H1 (cell line): ENCODE measurements at places on chromosomes 6 and 20.
A peak's percentile ranks its signal among the peaks of the same experiment; 100 is the strongest.

GRCh38 chr6:110054664-110055386 lies 76.7 kb downstream of the GPR6 start:
- no peak for DNase-seq

GRCh38 chr6:111975466-111975865 lies 78.4 kb upstream of the CCN6 start:
- DNase-seq: no peak

- no peak for DNase-seq
Measured at GRCh38 chr20:43936104-43936770, 21.6 kb downstream of the TOX2 start.

DNA sequence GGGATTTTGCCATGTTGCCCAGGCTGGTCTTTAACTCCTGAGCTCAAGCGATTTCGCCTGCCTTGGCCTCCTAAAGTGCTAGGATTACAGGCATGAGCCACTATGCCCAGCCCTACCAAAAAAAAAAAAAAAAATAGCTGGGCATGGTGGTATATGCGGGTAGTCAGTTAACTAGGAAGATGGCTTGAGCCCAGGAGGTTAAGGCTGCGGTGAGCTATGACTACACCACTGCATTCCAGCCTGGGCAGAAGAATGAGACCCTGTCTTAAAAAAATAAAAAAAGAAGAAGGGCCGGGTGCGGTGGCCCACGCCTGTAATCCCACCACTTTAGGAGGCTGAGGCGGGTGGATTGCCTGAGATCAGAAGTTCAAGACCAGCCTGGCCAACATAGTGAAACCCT lies 50.2 kb downstream of the ELOVL2 start:
- no peak for DNase-seq

DNA sequence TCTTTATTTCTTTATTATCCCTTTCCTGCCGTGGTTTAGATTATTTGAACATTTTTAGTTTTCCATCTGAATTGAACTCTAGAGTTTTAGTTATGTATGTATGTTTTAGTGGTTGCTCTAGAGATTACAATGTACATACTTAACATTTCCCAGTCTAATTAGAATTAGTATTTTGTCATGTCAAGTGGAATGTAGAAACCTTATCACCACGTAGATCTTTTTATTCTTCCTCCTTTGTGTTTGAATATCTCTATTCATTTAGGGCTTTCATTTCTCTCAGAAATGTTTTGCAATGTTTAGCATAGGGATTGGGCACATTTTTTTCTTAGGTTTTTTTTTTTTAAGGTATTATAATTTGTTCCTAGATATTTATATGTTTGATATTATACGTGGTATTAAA lies 73.1 kb upstream of the EZR start:
- DNase-seq: no peak

DNA sequence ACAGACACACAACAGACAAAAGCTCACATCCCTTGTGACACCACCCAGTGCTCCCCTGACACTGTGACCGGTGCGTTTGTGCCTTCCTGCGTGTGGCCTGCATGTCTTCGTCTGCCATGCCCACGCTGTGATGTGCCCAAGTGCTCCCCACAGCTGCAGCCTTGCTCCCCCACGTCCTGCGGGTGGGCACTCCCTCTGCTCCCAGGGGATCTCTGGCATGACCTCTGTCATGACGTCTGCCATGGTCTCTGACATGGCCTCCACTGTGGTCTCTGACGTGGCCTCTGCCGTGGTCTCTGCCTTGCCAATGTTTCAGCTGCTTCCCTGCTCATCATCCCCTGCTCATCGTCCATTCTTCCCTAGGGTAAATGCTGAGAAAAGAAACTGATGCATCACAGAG lies 200.9 kb downstream of the DLL1 start:
- no peak for DNase-seq

GRCh38 chr6:160967833-160968232 lies 23.7 kb upstream of the MAP3K4 start:
- DNase-seq: no peak

GRCh38 chr20:33851842-33852466 lies 40.8 kb downstream of the CHMP4B start:
- DNase-seq: no peak

- DNase-seq: no peak
Measured at GRCh38 chr6:24719125-24719971, at the start of gene C6orf62. Gene C6orf62, minus strand, starts transcription at chr6:24719154. Its CDS starts 486 bp downstream, at chr6:24718668.

DNA sequence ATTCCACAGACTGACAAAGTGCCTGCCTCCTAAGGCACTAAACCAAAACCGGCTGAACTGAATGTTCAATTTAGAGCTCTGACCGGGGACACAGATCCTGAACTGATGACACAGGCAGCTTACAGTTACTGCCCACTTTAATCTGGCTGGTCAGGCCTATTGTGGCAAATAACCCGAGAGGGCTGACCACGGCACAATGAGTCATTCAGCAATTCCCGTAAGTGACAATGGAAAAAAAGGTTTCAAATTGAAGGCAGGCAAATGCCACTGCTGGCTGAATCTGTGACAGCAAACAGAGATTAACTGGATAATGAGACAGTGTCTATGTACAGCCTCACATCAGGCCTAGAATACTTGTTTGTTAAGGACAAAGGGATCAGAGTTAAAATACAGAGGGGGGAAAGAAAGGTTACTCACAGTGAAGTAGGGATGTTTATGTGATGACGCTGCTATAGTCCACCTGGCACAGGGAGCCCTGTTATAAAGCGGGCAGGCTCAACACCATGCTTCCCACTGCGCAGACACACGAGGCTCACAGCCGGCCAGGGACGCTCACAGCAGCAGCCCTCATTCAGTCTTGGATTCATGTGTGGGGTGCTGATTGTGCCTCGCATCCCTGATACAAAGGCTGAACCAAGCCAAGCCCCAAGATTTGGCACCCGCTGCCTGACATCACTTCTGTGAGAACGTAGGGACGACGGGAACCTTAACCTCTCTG lies 54.4 kb downstream of the RTN4IP1 start:
- no peak for DNase-seq

- DNase-seq: peak; percentile 90
Measured at GRCh38 chr6:41545703-41546474, at the start of gene FOXP4. Gene FOXP4, plus strand, starts transcription at chr6:41546381. Its CDS starts 19,380 bp downstream, at chr6:41565761.

- no peak for DNase-seq
Measured at GRCh38 chr20:33899106-33899505, 88.0 kb downstream of the CHMP4B start.

DNA sequence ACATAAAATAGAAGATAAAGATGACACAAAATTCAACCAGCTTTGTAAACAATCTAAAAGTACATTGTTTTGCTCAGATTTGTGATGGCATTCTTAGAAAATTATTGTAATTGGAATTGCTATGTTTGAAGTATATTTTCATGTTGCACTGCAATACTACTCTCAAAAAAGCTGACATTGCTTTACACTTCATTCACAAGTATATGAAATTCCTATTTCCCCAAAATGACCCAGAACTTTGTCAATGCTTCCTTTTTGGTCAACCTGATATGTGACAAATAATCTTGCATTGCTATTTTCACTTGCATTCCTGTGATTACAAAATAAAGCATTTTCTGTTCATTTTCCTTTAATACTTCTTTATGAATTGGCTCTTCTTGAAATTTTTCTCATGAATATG lies 104.1 kb upstream of the BMP5 start:
- no peak for DNase-seq

DNA sequence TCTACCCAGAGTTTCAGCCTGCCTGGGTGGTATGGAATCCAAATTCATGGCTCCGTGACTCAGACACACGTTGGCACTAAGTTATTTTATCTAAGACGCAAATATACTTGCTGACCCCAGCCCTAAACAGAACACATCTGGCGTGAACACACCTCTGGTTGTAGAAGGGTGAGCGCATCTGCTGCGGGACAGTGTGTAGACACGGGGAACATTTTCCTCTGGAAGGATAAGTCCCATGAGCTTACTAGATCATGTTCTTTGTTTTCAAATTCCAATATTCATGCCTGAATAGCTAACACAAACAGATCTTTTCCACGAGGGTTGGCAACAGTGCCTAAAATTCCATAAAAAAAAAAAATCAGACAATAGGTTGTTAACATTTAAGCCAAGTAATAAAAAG lies 87.8 kb downstream of the TMEM170B start:
- no peak for DNase-seq

GRCh38 chr20:25313593-25313992 lies 65.7 kb downstream of the PYGB start:
- DNase-seq: no peak

- peak; percentile 58 for DNase-seq
Measured at GRCh38 chr6:126625019-126625418, 285.1 kb downstream of the CENPW start.

- no peak for DNase-seq
Measured at GRCh38 chr6:116278854-116279231, 887 bp downstream of the TSPYL1 start.

GRCh38 chr20:37311710-37312355 lies 22.4 kb downstream of the MANBAL start:
- DNase-seq: no peak

DNA sequence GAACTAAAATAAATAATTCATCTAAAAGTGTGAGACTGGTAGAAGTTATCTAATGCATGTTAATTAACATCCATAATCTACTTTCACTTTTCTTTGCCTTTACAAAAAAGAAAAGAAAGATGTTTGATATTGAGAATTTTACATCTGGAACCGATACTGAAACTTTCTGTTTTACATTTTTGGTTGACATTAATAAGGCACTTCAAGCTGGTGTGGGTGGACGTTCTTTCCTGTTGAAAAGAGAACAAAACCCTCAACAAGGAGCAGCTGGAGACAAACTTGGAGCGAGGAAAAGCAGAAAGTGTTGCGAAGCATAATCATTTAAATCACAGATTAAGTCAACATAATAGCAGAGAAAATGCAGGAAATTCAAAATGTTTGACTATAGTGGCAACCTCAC lies 575.2 kb upstream of the ADGRB3 start:
- DNase-seq: no peak

GRCh38 chr6:138104618-138105213 lies 2.5 kb downstream of the PERP start:
- DNase-seq: no peak

- DNase-seq: no peak
Measured at GRCh38 chr6:75611702-75612375, 10.2 kb downstream of the SENP6 start.

DNA sequence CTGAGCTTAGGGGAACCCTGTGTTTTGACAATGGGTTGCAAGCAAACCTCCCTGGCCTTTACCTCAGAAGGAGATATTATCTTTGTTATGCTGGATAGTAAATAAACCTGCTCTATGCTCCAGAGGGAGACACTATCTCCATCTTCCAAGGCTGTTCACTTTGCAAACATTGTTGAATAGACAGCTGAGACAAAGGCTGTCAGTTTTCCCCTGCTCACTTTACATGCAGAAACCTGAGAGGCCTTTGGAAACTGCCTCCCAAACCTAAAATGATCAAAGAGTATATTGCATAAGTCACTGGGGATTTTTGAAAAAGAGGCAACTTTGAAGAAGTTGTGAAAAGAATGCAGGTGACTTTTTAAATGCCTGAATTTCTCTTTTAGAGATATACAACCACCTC lies 61.6 kb downstream of the MRAP2 start:
- no peak for DNase-seq

DNA sequence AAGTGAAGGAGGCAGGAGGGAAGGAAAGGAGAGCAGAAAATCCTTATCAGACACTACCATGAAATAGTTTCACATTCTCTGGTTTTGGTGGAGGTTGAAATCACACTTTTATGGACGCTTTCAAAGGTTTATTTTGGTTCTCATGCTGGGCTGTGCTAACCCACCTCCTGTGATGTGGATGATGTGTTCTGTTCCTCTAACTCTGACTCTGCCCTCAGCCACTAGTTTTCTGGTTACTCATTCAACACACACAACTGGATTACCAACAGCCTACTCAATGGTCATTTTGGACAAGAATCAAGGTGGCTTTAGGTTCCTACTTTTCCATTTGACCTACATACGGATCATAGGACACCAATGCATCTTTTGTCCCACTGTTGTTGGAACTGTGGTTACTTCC lies 522.1 kb upstream of the BTBD3 start:
- DNase-seq: no peak

- DNase-seq: no peak
Measured at GRCh38 chr20:50182346-50182745, 8.3 kb upstream of the CEBPB start.

DNA sequence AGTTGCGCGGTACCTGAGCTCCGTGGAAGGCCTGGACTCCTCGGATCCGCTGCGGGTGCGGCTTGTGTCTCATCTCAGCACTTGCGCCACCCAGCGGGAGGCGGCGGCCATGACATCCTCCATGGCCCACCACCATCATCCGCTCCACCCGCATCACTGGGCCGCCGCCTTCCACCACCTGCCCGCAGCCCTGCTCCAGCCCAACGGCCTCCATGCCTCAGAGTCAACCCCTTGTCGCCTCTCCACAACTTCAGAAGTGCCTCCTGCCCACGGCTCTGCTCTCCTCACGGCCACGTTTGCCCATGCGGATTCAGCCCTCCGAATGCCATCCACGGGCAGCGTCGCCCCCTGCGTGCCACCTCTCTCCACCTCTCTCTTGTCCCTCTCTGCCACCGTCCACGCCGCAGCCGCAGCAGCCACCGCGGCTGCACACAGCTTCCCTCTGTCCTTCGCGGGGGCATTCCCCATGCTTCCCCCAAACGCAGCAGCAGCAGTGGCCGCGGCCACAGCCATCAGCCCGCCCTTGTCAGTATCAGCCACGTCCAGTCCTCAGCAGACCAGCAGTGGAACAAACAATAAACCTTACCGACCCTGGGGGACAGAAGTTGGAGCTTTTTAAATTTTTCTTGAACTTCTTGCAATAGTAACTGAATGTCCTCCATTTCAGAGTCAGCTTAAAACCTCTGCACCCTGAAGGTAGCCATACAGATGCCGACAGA lies 9.9 kb downstream of the HEY2 start:
- no peak for DNase-seq

DNA sequence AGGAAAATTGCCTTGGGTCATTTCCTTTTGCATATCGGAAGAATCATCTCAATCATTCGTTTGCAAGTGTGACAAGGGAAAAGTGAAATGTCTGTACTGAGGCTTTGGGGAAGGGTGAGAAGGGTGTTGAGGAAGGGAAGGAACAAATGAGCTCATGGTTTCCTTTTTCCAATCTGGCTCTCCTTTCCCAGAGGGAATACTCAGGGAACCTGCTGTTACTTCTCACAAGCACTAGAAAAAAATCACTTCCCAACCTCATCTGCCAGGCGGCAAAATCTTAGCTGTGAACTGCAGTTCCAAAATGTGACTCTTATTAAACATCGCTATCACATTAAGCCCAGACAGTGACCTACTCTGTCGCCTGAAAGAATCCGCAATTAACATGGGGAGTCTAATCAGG lies 258.1 kb downstream of the ZNF217 start:
- no peak for DNase-seq

DNA sequence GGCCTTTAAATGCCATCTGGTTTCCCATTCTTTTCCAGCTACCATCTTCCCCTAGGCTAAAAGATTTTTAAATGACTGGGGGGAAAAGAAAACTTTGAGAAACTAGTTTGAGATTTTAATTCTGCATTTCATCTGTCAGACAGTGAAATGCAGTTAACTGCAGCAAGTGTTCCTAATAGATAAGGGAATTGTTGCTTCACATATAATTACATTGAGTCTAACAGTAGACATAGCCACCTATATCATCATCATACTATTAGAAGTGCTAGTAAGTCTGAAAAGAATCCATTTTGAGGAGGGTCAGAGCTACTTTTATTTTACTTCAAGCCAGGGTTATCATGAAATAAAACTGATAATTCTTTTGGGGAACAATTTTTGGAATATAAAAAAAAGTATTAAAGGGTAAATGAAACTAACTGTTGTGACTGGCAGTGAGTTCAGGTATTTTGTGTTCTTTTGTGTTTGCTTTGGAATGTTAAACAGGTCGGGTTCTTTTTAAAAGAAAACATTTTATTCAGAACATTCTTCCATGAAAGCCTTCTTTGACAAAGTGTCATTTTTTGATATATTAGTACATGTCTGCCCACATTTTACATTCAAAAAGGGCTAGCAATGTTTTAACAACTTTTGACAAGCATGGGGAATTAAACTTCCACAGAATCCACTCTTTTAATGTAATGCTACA lies 170.1 kb downstream of the HS3ST5 start:
- no peak for DNase-seq
